ENCODE measurements at places on chromosomes 4 and X.

DNA sequence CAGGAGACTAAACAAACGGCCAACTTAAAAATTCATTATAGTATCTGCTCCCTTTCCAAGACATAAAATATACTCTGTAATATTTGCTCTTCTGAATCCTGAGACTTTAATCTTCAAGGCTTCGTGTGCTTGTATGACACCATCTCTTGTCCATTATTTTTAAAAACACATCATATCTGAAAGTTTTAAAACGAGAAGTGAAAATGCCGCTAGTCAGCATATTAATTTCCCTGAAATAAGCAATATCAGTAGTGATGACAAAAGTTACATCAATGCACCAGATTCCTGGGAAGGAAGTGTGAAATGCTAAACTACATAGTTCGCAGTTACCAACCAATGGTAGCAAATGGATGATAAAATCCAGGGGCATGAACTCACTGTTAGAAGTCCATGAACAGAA is 66.8 kb upstream of the EXOC1L start:
- no peak for DNase-seq

DNA sequence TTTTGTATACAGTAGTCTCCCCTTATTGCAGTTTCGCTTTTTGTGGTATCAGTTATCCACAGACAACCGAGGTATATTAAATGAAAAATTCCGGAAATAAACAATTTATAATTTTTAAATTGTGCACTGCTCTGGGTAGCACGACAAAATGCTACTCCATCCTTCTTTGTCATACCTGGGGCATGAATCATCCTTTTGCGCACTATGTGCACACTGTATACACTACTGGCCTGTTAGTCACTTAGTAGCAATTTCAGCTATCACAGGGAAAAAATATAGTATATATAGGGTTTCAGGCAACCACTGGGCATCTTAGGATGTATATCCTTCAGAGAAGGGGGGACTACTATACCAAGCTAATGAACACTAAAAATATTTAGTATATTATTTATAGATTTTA is 198.8 kb upstream of the FAT4 start:
- no peak for DNase-seq

- peak; percentile 47 for DNase-seq
Measured at GRCh38 chr4:108772402-108772801, 9.5 kb upstream of the ETNPPL start.

GRCh38 chr4:17758485-17758884 is 22.9 kb downstream of the FAM184B start:
- DNase-seq, result no peak

DNA sequence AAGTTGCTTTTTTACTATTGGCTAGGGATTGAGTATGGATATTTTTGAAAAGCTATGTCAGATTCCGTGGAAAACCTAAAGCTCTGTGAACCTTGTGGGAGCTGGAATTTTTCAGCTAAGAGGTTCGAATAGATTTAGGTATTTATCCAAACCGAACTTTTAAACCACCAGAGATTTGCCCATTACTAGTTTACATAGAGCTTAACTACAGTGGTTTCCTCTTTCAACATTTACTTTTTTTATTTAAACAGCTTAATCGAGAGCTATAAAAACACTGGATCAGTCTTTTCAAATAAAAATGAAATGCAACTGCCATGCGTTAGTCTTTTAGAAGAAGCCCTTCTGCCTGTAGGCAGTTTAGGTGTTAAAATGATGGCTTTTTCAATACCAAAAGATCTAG is 377.0 kb downstream of the RPA4 start:
- DNase-seq, result no peak

GRCh38 chrX:150544222-150544787 is 24.1 kb upstream of the MTM1 start:
- DNase-seq, result no peak

DNA sequence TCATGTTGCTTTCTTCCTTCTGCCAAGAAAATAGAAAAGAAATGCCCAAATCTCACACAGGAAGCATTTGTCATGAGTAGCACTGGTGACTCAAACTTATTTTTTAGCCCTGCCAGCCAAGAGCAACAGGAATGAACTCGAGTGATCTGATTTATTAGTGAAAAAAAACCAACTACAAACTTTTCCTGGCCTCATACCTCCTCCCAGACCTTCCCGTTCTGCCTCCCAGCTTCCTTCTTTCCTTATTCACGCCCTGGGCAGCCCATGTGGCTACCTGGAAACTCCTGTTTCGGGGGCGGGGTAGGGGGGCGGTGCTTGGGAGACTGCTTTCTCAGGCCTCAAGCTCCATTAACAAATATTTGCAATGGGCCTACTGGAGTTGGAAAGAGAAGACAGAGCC is 178.5 kb downstream of the NHS start:
- no peak for DNase-seq
